RWPE1 (cell line): ENCODE measurements at places on chromosomes 7 and 10.
A peak's percentile ranks its signal among the peaks of the same experiment; 100 is the strongest.

DNA sequence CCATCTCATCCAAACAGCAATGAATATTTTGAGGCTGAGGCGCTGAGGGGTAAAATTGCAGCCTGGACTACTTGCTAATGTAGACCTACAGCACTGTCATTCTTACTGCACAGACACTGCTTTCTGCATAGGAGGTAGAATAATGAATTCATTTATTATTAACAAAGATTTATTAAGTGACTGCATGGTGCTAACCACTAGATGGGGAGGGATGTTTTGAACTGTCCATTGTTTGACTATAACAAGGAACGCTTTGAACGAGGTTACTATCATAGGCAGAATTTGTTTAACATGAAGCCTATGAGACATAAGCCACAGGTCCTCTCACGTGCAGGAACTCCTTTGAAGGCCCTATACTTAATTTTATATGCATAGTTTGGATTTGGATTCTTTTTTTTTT lies 143.8 kb downstream of the CFTR start:
- no peak for DNase-seq

DNA sequence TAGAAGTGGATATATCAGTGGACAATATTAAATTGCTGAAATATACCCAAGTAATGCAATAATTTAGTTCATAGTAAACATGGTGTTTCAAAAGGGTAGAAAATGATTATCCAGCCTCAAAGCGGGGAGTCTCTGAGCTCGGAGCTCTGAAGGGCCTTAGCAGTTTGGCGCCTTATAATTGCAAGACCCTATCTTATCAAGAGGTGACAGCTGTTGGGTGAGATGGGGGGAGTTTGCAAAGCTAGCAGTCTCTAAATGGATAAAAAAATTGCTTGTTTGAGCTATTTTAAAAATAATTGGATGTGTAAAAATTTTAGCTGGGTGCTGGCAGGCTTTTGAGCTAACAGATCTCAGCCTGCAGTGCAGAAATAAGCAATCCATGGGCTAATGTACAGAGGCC lies 219.2 kb downstream of the CCSER2 start:
- no peak for DNase-seq

GRCh38 chr7:27948861-27949260 lies 208.9 kb downstream of the TAX1BP1 start:
- no peak for DNase-seq

- DNase-seq, result no peak
These were observed 20.8 kb downstream of the KIFBP start for GRCh38 chr10:69009360-69009759.

DNA sequence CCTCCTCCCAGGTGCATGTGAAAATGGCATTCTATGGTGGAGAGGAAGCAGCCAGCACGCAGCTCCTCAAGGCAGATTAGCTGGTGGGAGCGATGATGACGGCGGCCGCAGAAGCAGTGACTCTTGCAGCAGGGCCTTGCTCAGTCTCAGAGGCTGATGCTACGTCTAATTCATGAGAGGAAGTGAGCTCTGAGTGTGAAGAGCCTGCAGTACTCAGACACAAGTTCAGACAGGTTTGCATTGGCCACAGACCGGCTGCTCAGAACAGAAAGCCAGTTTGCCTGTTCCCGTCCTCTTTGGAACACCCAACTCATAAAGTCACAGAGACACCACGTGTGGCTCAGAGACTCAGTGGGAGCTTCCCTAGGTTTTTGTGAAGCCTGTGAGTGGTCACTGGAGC lies 136.5 kb downstream of the ADARB2 start:
- peak; percentile 84 for DNase-seq

GRCh38 chr10:938941-939678 lies 7.6 kb upstream of the LARP4B start:
- no peak for DNase-seq

GRCh38 chr7:36598054-36598674 lies 126.1 kb downstream of the AOAH start:
- no peak for DNase-seq
